Vagina (tissue), 2 donors: ENCODE measurements at places on chromosomes 5 and 9. TPM values are rescaled to one million over a fixed set of nuclear protein-coding genes. Genes with fewer than 3 reads are reported as not detected.

DNA sequence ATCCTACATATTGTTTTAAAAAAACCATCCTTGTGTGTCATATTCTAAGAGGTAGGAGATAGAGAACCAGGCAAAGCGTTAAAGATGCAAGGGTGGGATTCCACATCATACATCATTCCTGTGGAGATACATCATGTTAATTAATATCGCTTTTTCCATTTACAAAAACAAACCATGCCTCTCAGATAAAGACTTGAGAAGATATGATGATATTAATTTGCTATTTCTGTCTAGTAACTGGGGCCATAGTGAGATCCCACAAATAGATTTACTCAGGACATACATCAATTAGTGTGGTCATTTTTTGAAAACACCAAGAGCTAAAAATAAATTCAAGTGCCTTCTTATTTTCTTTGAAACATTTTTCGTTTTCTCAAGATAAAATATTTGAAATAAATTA lies 165.4 kb upstream of the TARS1 start:
- no peaks in the 10 kb centered on the region for H3K4me1 ChIP-seq
- no peak overlapping the region for H3K4me3 ChIP-seq
- H3K36me3 ChIP-seq = no peaks in the 10 kb centered on the region
- no peak for DNase-seq
- no peak overlapping the region for H3K27ac ChIP-seq

- no peaks in the 10 kb centered on the region for H3K4me1 ChIP-seq
- no peaks in the 10 kb centered on the region for H3K36me3 ChIP-seq
- H3K4me3 ChIP-seq = no peak overlapping the region
- no peaks in the 10 kb centered on the region for H3K27me3 ChIP-seq
- no peak overlapping the region for H3K27ac ChIP-seq
- no peak for DNase-seq
These were observed 401.2 kb downstream of the IRX1 start for GRCh38 chr5:3996707-3997336.

DNA sequence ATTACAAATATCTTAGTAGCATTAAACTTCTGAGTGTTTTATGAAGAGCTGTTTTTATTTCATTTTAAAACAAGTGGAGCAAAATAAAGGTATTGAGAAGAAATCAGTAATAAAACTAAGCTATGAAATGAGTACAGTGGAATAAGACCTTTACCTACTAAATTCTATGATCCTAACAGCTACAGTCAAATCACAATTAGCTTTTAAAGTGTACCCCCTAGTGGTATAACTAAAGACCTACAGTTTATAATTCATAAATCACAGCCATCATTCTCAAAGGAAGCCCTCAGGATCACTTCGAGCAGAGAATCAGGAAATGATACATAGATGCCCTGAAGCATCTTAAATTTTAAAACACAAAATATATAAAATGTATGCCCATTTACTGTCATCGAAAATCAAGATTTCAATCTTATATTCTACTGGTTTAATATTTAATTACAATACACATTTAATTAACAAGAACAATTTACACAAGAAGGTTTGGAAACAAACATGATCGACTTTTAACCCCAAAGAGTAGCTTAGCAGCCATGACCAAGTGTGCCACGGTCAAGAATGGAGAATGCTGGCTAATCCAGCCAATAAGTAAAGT lies 12.3 kb downstream of the CCNH start:
- DNase-seq = no peak
- H3K27me3 ChIP-seq = no peaks in the 10 kb centered on the region
- H3K36me3 ChIP-seq = peaks cover 78% of the 10 kb centered on the region
- no peak overlapping the region for H3K4me3 ChIP-seq
- H3K27ac ChIP-seq = no peak overlapping the region

GRCh38 chr5:125823572-125823971 lies 599.6 kb upstream of the GRAMD2B start:
- no peak overlapping the region for H3K4me3 ChIP-seq
- no peaks in the 10 kb centered on the region for H3K4me1 ChIP-seq
- no peaks in the 10 kb centered on the region for H3K27me3 ChIP-seq
- H3K27ac ChIP-seq = no peak overlapping the region
- no peak for DNase-seq
- no peaks in the 10 kb centered on the region for H3K36me3 ChIP-seq

DNA sequence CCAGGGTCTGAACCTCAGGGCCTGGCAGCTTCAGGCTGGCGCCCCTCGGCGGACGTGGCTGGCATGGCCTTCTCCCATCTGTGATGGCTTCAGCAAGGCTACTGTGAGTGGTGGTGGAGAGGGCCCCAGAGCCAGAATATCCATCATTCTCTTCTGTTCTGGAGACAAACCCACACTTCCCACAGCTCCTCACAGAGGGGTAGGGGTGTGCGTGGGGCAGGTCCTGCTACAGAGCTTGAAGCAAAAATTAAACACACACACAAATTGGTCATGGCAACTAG lies 9.6 kb downstream of the GPX3 start:
- no peak for DNase-seq
- peaks cover 62% of the 10 kb centered on the region for H3K36me3 ChIP-seq
- peak overlapping the region; percentile 94 for H3K27ac ChIP-seq
- peaks cover 53% of the 10 kb centered on the region for H3K4me1 ChIP-seq

DNA sequence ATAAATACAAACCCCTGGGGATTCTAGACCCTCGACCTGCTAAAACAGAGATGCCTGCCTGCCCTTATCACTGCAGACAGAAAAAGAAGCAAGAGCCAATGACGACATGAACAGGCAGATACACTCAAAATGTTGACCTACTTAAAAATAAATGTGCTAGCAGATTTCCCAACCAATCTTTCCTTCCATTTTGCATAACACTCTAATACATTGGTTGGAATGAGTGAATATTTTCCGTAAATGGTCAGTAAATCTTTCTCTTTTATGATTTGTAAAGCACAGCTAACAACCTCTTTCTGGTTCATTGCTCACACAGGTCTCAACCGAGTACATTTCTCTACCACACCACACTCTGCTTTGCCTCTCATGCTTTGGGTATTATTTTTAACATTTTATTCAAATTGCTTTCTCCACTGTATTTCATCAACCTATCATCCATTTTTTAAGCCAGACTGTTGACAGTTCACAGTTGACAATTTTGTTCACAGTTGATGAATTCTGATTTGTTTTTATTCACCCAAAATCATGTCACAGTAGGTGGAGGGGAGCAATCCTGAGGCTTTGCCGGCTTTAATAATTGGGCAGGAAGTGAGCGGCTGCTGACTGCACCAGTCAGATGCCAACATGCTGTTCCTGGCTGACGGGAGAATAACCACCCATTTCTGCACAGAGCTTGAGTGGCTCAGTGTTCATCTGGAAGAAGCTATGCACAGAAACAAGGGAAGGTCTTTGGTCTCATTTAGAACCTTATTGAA lies 426.6 kb downstream of the SPOCK1 start:
- H3K27me3 ChIP-seq = no peaks in the 10 kb centered on the region
- H3K4me1 ChIP-seq = peaks cover 22% of the 10 kb centered on the region
- peak overlapping the region; percentile 76 for H3K27ac ChIP-seq
- no peak overlapping the region for H3K4me3 ChIP-seq

- H3K4me3 ChIP-seq = no peak overlapping the region
- H3K27me3 ChIP-seq = no peaks in the 10 kb centered on the region
- no peak for DNase-seq
- peak overlapping the region; percentile 89 for H3K27ac ChIP-seq
These were observed 6.9 kb upstream of the CCIN start for GRCh38 chr9:36162211-36162738.

GRCh38 chr9:136239983-136240330 lies 5.7 kb downstream of the QSOX2 start:
- no peak overlapping the region for H3K4me3 ChIP-seq
- H3K27ac ChIP-seq = no peak overlapping the region
- H3K36me3 ChIP-seq = no peaks in the 10 kb centered on the region
- H3K27me3 ChIP-seq = no peaks in the 10 kb centered on the region
- peaks cover 20% of the 10 kb centered on the region for H3K4me1 ChIP-seq

DNA sequence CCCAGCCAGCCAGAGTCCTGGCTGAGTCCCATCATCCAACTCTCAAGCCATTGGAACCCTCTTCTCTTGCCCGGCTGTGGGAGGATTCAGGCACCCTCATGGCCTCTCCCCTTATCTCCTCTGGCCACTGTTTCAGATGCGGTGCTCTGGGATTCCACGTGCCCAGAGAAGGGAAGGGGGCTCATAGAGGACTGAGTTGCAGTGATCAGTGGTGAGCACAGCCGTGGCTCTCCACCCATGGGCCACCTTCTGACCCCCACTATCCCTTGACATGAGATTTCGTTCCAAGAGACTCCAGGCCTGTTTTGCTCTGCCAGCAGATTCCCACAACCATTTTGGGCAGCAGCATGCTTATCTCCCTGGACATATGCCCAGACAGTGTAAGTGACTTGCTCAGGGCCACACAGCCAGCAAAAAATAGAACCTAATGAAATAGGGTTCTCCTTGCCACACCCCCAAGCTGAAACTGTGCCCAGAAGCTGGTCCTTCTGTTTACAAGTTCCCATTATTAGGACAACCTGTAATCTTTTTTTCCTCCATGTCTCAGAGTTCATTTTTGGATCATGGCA lies 2.7 kb downstream of the GPX3 start:
- H3K4me1 ChIP-seq = peaks cover 82% of the 10 kb centered on the region
- peak overlapping the region; percentile 94 for H3K27ac ChIP-seq
- no peaks in the 10 kb centered on the region for H3K27me3 ChIP-seq
- no peak for DNase-seq
- H3K4me3 ChIP-seq = peak overlapping the region; percentile 86
- H3K36me3 ChIP-seq = peaks cover 12% of the 10 kb centered on the region

- H3K27ac ChIP-seq = no peak overlapping the region
- no peak for DNase-seq
- H3K4me3 ChIP-seq = no peak overlapping the region
- no peaks in the 10 kb centered on the region for H3K36me3 ChIP-seq
These were observed 220.5 kb downstream of the SLIT3 start for GRCh38 chr5:169080448-169080911.

DNA sequence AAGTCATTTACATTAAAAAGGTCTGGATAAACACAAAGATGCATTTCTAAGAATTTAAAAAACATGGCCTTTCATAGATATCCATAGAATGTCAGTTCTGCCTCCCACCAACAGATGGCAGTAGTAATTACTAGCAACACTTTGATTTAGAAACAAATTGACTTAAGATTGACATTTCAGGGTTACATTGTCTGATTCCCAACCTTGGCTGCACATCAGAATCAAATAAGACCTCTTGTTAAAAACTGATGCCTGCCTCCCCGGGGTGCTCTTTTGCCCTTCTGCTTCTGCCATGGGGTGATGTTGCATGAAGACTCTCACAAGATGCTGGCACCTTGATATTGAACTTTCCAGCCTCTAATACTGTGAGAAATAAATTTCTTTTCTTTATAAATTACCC lies 146.2 kb upstream of the GPR151 start:
- H3K4me1 ChIP-seq = no peaks in the 10 kb centered on the region
- H3K27ac ChIP-seq = no peak overlapping the region
- no peak for DNase-seq
- no peaks in the 10 kb centered on the region for H3K36me3 ChIP-seq

DNA sequence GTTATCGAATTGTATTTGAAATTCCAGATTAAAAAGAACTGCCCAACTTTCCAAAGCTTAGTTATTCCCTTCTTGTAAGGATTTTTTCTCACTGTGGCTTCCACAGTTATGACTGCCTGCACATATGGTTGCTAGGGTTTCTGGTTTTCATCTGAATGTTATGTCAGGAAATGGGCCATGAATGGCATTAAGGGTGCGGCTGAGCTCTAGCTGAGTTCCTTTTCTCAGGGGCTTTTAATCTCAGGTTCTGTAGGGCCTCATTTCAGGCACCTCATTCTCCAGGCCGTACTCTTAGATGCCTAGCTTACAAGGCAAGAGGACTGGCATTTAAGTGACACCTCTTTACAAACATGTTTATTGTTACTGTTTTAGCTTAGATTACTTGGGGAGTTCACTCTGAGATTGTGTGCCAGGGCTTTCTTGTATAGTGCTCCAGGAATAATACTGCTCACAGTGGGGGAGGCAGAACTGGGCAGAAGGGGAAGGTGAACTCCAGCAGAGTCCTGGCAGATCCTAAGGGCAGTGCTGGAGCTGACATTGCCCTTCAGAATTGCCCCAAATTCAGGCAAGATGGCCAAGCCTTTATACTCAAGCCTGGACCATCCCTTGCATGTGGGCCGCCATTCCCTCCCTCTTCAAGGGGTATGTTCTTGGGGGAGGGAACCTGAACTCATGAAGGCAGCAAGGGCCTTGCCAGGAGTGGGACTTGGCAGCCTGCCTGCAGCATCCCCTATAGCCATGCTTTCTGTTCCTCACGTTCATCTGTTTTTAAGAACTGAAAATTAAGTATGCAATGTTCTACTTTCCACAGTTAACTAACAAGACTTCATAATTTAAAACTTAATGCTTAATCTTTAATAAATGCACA lies 111.5 kb downstream of the KDM4C start:
- no peaks in the 10 kb centered on the region for H3K36me3 ChIP-seq
- no peaks in the 10 kb centered on the region for H3K27me3 ChIP-seq
- H3K4me1 ChIP-seq = no peaks in the 10 kb centered on the region
- DNase-seq = no peak

GRCh38 chr9:75152416-75152815 lies 64.1 kb downstream of the OSTF1 start:
- no peaks in the 10 kb centered on the region for H3K4me1 ChIP-seq
- DNase-seq = no peak
- no peaks in the 10 kb centered on the region for H3K27me3 ChIP-seq
- no peak overlapping the region for H3K27ac ChIP-seq
- no peak overlapping the region for H3K4me3 ChIP-seq

DNA sequence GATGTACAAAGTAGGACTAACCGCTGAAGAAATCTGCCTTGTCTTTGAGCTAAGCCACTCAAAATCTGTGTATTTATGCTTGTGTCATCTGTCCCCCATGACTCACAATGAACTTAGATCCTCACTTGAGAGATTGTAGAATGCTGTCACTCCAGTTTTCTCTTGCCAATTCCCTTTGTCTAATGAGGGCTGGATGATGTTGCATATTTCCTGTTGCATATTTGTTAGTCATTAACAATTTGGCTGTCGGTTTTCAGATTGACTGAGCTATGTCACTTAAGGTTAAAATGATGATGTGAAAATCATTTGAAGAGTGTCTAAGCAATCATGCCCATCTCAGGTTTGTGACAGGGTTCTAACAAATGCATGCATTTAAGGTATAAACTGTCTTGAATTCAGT lies 481.7 kb downstream of the CDH10 start:
- no peak for DNase-seq
- H3K4me3 ChIP-seq = no peak overlapping the region
- no peaks in the 10 kb centered on the region for H3K4me1 ChIP-seq
- no peak overlapping the region for H3K27ac ChIP-seq
- no peaks in the 10 kb centered on the region for H3K36me3 ChIP-seq

Gene TTC33
- total RNA-seq = 12.8 TPM

Gene GADD45G
- total RNA-seq = 16.2 TPM
